Effector memory CD8-positive, alpha-beta T cell (primary cell): ENCODE measurements at places on chromosomes 7 and 10.

DNA sequence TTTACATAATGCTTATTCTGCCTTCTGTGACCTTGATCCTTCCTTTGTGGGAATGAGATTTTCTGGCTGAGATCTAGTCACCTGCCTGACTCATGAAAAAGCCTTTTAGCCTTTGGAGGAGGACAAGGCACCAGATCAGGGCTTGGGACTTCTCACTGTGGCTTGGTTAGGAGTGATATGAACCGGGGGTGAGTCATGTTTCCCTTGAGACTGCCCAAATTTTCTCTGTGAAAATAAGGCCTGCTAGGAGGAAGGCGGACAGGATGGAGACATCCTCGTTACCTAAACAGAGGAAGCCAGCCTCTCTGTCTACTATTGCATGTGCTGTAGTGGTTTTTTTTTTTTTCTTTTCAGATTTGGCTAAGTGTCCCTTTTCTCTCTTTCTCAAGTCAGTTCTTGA lies 57.8 kb downstream of the EVX1 start:
- DNase-seq = no peak
- H3K36me3 ChIP-seq = no peaks in the 10 kb centered on the region
- no peak overlapping the region for H3K4me3 ChIP-seq
- H3K27me3 ChIP-seq = peaks cover 42% of the 10 kb centered on the region

DNA sequence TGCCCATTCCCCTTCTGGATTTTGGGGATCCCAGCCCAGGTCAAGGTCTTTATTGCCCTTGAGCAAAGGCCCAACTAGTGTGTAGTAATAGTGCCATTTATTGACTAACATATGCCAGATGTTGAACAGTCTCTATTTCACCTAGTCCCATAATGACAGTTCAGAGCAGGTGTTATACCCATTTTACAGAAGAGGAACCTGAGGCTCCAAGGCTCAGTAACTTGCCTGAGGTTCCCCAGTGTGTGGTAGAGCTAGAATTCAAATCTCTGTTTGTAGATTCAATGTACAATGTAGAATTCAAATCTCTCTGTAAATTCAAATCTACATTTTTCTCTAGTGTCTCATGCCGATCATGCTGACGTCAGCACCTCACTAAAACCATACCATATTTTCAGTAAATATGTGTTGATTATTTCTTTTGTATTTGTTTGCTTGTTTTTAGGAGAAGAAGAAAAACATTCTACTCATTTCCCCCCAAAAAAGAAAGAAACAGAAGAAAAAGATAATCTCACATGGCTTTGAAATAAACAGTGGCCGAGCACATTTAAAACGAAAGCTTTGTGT lies 329.7 kb downstream of the PRPF18 start:
- H3K36me3 ChIP-seq = no peaks in the 10 kb centered on the region
- H3K27me3 ChIP-seq = no peaks in the 10 kb centered on the region
- no peaks in the 10 kb centered on the region for H3K4me1 ChIP-seq
- H3K4me3 ChIP-seq = no peak overlapping the region
- no peak for DNase-seq

DNA sequence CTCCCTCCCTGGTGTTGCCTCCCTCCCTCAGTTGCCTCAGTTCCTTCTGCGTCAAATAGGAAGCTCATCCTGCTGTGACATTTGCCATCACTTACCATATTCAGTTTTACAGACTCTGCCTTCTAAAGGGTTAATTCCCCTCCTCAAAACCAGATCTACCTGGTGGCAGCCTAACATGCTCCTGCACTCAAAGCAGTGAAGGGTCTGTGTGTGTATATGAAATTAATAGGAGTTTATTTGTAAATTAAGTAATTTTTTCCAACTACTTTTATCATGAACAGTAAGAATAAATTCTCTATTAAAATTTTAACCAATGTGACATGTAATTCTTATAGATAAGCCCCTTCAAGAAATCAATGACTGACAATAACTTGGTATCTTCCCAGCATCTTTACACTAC lies 158.6 kb upstream of the INSYN2A start:
- H3K4me3 ChIP-seq = no peak overlapping the region
- H3K27me3 ChIP-seq = peaks cover 19% of the 10 kb centered on the region
- H3K36me3 ChIP-seq = no peaks in the 10 kb centered on the region
- H3K27ac ChIP-seq = no peak overlapping the region

- no peaks in the 10 kb centered on the region for H3K27me3 ChIP-seq
- no peak for DNase-seq
These were observed 51.0 kb downstream of the AMZ1 start for GRCh38 chr7:2738766-2739549.

- H3K4me1 ChIP-seq = no peaks in the 10 kb centered on the region
- H3K4me3 ChIP-seq = no peak overlapping the region
- no peak for DNase-seq
- H3K27me3 ChIP-seq = no peaks in the 10 kb centered on the region
These were observed 10.8 kb downstream of the ZNF394 start for GRCh38 chr7:99489235-99489634.

DNA sequence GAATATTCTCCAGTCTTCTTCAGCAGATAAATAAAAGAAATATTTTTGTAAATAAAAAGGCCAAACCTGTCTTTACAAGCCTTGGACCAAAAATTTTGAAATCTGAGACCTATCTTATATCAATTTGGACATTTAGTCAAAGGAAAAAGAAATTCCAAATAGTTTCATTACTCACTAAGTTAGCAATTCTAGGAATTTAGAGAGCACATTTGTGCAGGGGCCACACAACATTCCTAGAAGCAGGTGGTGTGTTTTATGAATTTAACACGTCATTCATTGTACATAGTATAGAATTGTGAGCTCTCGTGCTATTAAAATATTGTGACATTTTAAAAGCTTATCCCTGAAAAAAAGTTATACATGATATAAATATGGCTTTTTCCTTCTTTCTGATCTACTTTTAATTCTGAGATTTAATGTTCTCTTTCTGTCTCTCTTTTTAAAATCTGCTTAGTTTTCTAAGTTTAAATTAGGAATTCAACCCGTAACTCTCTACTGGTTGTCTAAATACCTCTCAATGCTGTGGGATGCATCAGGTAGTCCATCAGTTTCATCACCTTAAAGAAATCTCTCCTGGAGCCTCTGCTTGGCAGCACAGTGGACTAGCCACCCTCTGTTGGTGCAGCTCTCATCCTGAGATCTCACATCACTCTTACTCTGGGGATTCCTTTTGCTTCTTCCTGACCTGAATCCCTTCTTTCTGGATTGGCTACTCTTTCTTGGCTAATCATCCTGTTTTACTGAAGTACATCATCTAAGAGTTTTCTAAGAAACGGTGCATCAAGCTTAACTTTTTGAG lies 124.5 kb downstream of the SEMA3E start:
- no peak overlapping the region for H3K4me3 ChIP-seq
- no peak overlapping the region for H3K27ac ChIP-seq
- H3K4me1 ChIP-seq = no peaks in the 10 kb centered on the region
- no peak for DNase-seq
- no peaks in the 10 kb centered on the region for H3K36me3 ChIP-seq

DNA sequence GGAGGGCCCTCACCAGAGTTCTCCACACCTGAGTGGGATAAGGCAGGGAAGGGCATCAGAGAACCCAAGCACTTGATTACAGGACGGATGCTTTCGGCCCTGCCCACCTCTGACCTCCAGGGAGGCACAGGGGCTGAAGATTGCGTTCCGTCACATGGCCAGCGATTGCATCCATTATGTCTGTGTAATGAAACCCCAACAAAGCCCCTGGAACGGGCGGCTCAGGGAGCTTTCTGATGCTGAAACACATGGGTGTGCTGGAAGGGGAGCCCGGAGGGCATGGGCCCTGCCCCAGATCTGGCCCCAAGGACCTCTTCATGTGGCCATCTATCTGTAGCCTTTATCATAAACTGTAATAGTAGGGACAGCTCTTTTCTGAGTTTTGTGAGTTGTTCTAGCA lies 117.2 kb downstream of the PTPN20 start:
- no peak overlapping the region for H3K4me3 ChIP-seq
- H3K27ac ChIP-seq = no peak overlapping the region
- no peaks in the 10 kb centered on the region for H3K27me3 ChIP-seq
- peaks cover 4% of the 10 kb centered on the region for H3K4me1 ChIP-seq
- peaks cover 4% of the 10 kb centered on the region for H3K36me3 ChIP-seq
- DNase-seq = no peak

- no peak overlapping the region for H3K27ac ChIP-seq
- H3K4me1 ChIP-seq = no peaks in the 10 kb centered on the region
- peaks cover 40% of the 10 kb centered on the region for H3K27me3 ChIP-seq
- no peaks in the 10 kb centered on the region for H3K36me3 ChIP-seq
- H3K4me3 ChIP-seq = no peak overlapping the region
These were observed 161.6 kb upstream of the PCBD1 start for GRCh38 chr10:71049994-71050393.

DNA sequence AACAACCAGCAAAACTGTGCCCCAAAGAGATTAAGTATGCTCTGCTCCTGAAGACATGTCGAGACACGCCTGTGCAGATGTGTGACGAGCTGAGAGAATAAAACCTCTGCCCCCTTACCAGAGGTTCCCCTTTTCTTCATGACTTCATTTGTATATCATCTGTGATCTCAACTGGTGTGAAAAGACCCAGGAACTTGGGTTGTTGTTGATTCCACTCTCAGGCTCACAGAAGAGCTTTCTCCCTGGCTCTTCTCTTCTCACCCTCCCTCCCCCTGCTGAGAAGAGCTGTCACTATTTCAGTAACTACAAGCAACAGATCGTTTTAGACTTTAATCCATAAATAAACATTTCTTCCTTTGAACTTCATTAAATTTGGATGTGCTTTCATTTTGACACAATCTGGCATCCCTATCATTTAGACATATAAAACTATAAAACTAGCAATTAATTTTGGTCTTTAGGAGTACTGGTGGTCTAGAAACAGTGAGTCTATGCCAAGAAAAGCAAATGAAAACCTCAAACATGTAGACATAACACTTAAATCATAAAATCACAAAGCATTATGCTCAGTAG lies 179.3 kb upstream of the FZD8 start:
- DNase-seq = no peak
- H3K4me3 ChIP-seq = no peak overlapping the region
- H3K27ac ChIP-seq = no peak overlapping the region
- H3K4me1 ChIP-seq = no peaks in the 10 kb centered on the region
- H3K36me3 ChIP-seq = no peaks in the 10 kb centered on the region

DNA sequence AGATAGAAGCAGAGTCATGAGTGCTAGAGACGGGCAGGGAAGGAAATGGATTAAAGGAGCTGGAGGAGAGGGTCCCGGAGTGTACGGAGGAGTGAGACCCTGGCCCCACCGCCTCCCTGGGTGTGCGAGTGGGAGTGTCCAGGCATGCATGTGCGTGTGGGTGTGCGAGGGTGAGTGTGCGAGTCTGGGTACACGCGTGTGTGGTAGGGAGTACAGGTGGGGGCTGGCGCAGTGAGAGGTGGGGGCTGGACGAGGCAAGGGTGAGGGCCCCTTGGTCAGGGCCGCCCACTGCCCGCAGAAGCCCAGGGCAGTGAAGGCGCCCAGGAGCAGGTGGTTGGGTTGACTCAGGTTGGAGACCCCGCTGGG lies 97.6 kb downstream of the BMS1 start:
- peaks cover 20% of the 10 kb centered on the region for H3K27me3 ChIP-seq
- no peaks in the 10 kb centered on the region for H3K36me3 ChIP-seq
- no peak overlapping the region for H3K4me3 ChIP-seq
- DNase-seq = no peak
- H3K4me1 ChIP-seq = no peaks in the 10 kb centered on the region

DNA sequence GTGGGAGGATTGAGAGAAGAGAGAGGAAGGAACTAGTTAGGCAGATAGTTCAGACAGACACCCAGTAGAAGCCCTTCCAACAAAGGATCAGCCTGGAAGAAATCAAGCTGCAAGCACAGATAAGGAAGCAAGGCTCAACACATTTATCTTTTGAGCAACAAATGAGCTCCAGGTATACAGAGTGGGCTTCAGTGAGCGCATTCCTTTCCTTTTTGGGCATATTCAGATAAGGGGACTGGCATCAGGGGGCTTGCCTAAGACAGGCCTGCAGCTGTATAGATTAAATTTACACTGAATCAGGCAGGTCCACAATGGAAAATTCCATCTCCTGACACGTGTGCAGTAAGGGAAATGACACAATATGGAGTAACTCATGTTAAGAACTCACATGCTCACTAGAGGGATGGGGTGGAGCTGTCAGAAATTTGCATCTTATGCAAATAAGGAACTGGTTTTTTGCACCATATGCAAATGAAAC lies 147.2 kb downstream of the AKR1D1 start:
- no peak overlapping the region for H3K4me3 ChIP-seq
- no peak overlapping the region for H3K27ac ChIP-seq
- no peaks in the 10 kb centered on the region for H3K36me3 ChIP-seq
- no peak for DNase-seq
- H3K4me1 ChIP-seq = no peaks in the 10 kb centered on the region
- no peaks in the 10 kb centered on the region for H3K27me3 ChIP-seq

- H3K4me1 ChIP-seq = no peaks in the 10 kb centered on the region
- no peaks in the 10 kb centered on the region for H3K36me3 ChIP-seq
- H3K4me3 ChIP-seq = no peak overlapping the region
These were observed 882.6 kb downstream of the GRM8 start for GRCh38 chr7:126370038-126370668.

- no peak for DNase-seq
- no peak overlapping the region for H3K4me3 ChIP-seq
- peaks cover 23% of the 10 kb centered on the region for H3K27me3 ChIP-seq
- no peak overlapping the region for H3K27ac ChIP-seq
- no peaks in the 10 kb centered on the region for H3K4me1 ChIP-seq
- no peaks in the 10 kb centered on the region for H3K36me3 ChIP-seq
These were observed 29.2 kb downstream of the TFAM start for GRCh38 chr10:58414270-58415041.

GRCh38 chr10:14971867-14972448 lies 12.8 kb downstream of the MEIG1 start:
- H3K27ac ChIP-seq = no peak overlapping the region
- H3K36me3 ChIP-seq = no peaks in the 10 kb centered on the region
- peaks cover 7% of the 10 kb centered on the region for H3K4me1 ChIP-seq
- H3K27me3 ChIP-seq = peaks cover 26% of the 10 kb centered on the region
- no peak overlapping the region for H3K4me3 ChIP-seq

- no peaks in the 10 kb centered on the region for H3K27me3 ChIP-seq
- H3K27ac ChIP-seq = no peak overlapping the region
- no peaks in the 10 kb centered on the region for H3K4me1 ChIP-seq
- H3K36me3 ChIP-seq = peaks cover 3% of the 10 kb centered on the region
- no peak overlapping the region for H3K4me3 ChIP-seq
- DNase-seq = no peak
These were observed 151.0 kb downstream of the CHN2 start for GRCh38 chr7:29345590-29345989.

- H3K36me3 ChIP-seq = peaks cover 3% of the 10 kb centered on the region
- no peak overlapping the region for H3K4me3 ChIP-seq
- H3K27ac ChIP-seq = no peak overlapping the region
- peaks cover 4% of the 10 kb centered on the region for H3K4me1 ChIP-seq
These were observed 31.6 kb downstream of the PPIF start for GRCh38 chr10:79378647-79379511.
